GM12892 (cell line): ENCODE measurements at places on chromosomes 13 and 19.

DNA sequence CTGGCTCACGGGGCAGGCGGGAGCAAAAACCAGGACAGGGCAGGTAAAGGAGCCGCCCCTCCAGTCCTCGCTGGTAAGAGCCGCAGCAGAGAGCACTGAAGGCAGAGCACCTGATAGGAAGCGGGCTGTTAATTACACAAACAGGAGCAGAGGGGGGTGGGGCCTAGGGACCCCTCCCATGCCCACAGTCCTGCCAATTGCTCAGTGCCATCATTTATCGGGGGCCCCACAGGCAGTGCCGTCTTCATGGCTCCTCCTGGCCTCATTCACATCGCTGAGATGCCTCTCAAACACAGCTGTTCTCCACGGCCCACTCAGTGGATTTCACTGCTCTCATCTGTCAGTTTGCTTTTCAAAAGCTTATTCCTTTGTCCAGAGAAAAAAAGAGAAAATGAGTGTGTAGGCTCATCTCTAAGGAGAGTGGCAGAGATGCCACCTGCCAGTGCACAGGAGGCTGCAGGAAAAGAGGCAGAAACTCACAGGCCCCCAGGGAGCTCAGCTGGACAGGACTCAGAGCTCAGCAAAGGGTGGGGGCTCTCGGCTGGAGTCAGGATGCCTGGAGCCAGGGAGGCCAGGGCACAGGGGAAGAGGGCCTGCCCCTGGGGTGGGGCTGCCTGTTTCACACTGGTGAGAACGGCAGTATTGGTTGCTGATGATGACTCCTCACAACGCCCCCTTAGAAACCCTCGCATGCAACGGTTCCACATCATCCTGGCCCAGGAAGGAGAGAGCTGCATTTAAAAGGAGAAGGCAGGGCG lies 174.6 kb downstream of the COL4A1 start:
- DNase-seq: no peak

DNA sequence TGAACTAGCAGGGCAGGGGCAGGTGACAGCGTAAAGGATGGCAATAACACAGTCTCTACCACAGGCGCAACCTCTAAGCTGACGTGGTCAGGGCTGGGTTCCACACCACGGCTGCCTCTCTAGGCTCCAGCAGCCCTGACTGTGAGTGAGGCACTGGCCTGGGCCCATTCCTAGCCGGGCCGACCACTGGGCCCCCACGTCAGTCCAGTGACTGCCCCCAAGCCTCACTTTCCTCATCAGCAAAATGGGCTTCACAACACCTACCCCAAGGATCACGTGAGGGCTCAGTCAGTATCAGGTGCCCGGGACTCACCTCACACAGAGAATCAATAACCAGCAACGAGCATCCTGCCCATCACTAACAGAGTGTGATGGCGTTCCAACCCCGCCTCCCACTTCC lies 5.2 kb downstream of the ZFR2 start:
- DNase-seq: no peak

- no peak for DNase-seq
These were observed 36.4 kb downstream of the IGFL3 start for GRCh38 chr19:46088101-46088500.

DNA sequence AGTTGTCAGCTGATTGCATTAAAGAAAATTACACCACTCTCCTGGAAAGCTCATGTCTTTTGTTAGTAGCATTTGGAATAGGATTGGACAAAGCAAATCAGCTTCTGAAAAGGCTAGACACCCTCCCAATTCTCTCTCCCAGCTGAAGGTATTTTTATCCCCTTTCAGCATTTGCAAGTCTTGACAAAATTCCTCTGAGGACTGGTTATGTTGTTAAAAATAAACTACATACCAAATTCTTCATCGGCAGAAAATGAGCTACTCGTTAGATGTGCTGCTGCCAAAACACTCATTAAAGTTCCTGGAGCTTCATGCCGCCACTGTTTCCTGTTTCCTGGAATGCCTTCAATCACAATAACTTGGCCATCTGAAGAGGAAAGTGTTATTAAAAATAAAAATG lies 37.1 kb downstream of the UTP14C start:
- no peak for DNase-seq

GRCh38 chr13:99342723-99343315 lies 35.6 kb upstream of the GPR183 start:
- no peak for DNase-seq

DNA sequence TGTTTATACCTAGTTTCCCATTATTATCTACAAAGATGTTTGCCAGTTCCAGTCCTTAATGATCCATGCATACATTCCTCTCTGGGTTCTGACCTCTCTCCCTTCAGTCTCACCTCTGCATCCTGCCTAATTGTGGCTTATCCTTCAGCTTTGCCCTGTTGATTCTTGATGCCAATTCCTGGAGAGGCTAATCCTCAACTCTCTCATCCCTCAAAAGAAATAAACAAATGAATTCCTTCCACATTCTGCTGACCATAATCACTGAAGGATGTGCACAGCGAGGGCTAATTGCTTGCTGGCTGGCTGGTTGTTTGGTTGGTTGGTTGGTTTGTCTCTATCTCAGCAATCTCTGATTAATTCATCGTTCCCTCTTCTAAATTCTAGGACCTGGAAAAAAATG lies 113.8 kb downstream of the IRS2 start:
- no peak for DNase-seq

DNA sequence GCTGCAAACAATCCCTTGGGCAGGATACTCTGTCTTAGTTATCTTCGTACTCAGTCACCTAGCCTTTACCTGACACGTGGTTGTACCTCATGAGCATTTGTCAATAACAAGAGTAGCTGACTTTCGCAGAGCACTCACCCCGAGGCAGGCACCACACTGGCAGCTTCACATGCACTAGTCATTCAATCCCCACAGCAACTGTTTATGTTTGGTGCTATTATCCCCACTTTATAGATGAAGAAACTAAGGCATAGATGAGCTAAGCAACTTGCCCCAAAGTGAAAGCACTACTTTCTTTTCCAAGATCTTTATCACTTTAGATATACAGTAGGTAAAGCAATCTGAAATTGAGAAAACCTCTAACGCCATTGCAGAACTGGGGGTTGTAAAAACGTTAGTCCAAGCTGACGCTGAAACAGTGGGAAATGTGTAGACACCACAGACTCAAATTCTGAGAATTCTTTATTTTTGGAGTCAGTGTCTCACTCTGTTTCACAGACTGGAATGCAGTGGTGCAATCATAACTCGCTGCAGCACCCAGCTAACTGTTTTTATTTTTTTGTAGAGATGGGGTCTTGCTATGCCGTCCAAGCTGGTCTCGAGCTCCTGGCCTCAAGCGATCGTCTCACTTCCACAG lies 446.0 kb downstream of the FOXO1 start:
- no peak for DNase-seq

GRCh38 chr13:41694545-41695301 lies 237.4 kb downstream of the RGCC start:
- peak; percentile 3 for DNase-seq

DNA sequence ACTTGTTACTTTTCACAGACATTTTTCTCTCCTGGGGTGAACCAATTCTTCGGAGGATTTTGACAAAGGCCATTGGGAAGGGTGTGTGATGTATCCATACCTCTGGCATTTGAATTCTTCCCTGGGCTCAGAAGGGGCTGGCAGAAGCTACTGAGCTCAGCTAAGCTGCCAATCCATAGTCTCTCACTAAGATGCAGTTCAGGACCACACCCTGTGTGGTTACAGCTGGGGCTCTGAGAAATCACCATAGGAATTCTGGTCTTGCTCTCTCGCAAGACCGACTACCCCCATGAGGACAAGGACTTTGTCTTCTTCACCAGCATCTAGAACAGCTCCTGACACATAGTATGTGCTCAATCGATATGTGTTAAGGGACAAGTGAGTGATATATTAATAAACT lies 6.0 kb downstream of the C13orf42 start:
- DNase-seq: no peak

DNA sequence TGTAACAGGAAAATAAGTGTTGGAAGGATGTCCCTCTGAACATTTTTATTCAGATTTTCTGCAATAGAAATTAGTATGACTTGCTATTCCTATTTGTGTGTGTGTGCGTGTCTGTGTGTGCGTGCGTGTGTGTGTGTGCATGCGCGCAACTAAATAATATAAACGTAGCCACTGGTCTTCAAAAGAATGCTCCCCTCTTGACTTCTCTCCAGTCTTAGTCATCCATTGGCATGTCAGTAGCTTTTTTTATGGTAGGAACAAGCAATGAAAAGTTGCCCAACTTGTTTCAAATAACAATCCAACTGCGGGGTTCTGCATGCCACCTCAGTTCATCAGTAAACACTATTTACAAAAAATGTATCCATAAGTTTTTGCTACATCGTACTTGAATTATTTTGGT lies 249.6 kb downstream of the GPC6 start:
- no peak for DNase-seq

DNA sequence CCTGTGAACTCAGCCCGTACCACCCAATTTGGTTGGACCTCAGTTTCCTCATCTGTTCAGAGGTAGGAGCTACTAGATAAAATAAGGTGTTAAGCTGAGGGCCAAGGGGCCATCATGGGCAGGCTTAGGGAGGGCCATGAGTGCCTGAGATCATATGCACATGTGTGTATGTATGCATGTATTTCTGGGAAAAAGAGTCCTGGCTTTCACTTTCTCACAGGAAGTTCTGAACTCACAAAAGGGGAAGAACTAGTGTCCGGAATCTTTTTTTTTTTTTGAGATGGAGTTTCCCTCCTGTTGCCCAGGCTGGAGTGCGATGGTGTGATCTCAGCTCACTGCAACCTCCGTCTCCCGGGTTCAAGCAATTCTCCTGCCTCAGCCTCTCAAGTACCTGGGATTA lies 18.9 kb downstream of the TGFB1 start:
- DNase-seq: no peak

GRCh38 chr13:46609052-46609451 lies 56.1 kb downstream of the LRCH1 start:
- no peak for DNase-seq

DNA sequence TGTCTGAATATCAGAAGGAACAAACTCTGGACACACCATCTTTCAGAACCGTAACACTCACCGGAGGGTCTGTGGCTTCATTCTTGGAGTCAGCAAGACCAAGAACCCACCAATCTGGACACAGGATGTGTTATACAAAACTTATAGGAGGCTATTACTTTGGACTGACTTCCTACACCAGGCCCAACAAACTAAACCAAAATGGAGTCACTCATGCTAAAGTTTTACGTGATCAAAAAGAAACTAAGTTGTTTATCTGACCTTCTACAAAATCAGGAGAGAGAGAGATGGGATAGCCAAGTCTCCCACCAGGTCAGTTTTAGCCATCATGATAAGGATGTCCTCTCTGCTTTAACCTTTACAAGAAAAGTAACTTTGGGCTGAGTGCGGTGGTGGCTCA lies 3.2 kb upstream of the RAB11B start:
- DNase-seq: no peak

GRCh38 chr19:18606281-18607225 lies at the start of gene CRLF1:
TSS of gene CRLF1 (minus strand) at chr19:18606799. CDS start at chr19:18606656, 143 bp downstream.
- DNase-seq: no peak

DNA sequence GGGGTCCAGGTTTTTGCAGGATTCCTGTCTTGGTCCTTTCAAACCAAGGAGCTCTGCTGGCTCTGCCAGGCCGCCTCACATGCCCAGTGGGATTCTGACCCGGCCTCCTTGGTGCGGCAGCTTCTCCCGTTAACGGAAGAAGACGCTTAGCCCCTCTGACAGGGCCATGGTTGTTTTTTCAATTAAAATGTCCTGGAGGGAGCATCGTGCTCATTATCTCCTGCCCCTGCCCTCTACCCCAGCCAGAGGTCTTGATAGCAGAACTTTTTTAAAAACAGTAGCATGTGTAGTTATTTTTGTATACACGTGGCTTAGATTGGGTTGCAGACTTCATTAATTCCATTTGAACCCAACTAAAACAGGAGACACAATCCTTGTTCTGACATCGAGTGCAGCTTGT lies 11.5 kb upstream of the RPS15 start:
- DNase-seq: no peak

DNA sequence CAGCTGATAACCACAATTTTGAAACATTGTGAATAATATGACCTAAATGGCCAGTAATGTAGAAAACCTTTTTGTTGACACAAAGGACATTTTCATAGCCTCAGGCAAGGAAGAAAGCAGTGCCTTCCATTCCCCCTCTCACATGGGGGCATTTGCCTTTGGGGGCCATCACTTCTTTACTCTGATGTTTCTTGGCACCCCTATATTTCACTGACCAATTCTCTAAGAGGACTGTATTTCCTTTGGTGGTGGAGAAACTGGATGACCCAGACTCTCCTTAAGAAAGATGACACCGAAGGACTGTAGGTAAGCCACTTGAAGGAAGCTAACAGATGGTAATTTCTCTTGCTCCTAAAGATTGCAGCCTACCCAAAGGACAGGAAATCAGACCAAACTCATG lies 254.6 kb downstream of the DCLK1 start:
- DNase-seq: no peak

DNA sequence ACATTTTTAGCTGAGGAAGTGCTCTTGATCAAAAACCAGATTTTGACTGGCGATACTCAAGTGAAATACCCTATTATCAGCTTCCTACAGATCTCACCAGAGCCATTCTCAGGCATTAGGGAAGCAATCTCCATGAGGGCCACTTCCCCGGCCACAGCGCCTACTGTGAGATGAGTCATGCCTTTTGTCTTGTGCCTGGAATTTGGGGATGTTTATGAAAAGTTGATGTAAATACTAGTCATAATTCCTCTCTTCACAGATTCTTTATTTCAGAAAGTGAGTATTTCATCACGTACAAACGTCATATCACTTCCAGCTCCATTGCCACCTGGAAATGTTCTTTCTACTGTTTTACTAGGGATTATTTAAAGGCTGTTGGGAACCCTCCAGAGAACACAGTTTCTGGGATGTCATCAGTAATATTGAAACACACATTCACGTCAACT lies 25.3 kb upstream of the SLC46A3 start:
- no peak for DNase-seq

DNA sequence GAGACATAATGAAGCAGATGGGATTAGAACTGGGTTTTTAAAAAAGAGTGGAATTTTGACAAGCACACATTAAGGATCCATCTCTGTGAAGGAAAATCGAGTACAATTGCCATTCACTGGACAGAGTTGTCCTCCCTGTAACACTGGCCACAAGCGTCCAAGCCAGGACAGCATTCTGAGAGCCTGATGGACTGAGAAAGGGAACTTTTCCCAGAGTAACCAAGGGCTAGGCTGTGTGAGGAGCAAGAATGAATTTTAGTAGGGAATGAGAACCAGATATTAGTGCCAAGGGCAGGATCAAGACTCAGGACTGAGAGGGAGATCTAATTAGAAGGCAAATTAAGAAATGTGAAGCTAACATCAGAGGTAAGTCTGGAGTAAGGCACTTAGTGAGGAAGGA lies 73.1 kb downstream of the DCLK1 start:
- DNase-seq: no peak

GRCh38 chr13:105047676-105048295 lies 1487.7 kb downstream of the EFNB2 start:
- DNase-seq: no peak

GRCh38 chr13:99280166-99280565 lies 22.0 kb upstream of the GPR18 start:
- DNase-seq: no peak

DNA sequence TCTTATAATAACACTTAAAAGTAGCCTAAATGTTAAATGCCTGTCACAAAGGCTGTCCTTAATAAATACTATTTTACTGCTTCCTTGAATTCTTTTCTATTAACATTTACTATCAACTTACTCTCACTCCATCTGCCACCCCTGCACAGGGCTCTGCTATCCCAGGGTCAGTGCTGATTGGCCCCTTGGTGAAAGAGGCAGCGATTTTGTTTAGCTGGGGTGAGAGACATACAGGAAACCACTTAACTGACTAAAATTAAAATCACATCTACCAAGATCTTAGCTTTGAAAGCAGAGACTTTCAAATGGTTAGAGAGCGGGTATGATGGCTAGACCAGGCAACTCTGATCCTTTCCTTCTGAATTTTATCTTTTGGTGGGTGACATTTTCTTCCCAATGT lies 149.9 kb upstream of the HTR2A start:
- DNase-seq: no peak
